Kidney epithelial cell (primary cell): ENCODE measurements at places on chromosomes 1 and 21.

GRCh38 chr1:44929531-44929930, 56.9 kb downstream of the EIF2B3 start:
- DNase-seq = no peak

DNA sequence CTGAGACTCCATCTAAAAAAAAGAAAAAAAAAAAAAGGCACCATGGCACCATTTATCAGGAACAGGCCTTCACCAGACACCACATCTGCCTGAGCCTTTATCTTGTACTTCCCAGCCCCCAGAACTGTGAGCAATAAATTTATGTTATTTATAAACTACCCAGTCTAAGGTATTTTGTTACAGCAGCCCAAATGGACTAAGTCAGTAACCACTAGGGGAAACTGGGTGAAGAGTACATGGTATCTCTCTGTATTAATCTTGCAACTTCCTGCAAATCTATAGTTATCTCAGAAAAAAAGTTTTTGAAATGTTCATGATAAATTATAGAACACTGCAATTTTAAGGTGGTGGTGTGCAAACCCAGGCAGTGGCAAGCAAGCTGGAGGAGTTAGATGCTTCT, 114.3 kb downstream of the LAMC2 start:
- no peak for DNase-seq

DNA sequence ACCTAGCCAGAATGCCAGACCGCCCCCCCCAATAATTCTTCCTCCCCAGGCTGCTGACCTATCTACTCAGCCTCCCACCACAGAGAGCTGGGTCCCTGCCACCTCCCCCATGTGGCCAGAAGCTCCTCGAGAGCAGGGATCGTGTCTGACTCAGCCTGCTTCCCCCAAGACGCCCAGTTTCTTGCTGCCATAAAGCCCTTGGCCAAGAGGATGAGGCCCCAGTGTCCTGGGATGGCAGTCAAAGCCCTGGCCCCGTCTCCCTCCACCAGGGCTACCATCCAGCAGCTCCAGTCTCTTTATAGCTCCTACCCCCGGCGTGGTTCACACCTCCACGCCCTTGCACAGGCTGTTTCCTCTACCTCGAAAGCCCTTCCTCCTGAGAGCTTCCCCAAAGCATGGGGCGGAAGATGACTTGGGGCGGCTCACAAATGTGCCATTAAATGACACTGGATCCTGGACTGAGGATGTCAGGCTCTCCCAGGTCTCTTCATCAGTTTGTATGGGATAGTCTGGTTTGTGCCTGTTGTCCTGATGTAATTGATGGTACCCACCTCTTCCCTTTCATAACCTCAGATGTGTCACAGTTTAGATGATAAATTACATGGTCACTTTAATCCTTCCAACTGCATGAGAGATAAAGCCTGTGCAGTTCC, 13.2 kb downstream of the ADGRB2 start:
- no peak for DNase-seq

DNA sequence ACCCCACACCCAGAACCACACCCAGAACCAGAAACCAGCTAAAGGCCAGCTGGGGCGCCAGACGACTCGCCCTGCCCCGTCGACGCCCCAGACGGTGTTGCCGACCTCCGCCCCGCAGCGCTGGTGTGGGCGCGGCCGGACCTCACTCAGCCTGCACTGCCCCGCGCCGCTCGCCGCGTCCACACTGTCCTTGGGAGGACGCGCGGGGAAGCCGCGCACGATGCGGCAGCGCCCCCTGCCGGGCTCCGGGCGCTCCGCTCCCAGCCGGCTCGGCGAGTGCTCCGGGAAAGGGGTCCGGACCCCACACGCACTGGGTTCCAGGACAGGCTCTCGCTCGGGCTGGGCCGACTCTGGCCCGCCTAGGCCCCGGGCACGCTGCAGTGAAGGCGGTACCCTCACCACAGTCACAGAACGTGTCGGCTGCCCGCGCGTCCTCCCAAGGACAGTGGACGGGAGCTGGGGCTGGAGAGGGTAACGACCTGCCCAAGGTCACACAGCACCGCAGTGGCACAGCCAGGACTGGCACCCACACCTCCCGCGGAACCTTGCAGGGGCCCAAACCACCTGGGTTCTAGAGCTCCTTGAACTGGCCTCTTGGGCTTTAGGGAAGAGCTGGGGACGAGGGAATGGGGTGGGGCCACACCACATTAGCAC, 90.2 kb downstream of the DMRTA2 start:
- no peak for DNase-seq

DNA sequence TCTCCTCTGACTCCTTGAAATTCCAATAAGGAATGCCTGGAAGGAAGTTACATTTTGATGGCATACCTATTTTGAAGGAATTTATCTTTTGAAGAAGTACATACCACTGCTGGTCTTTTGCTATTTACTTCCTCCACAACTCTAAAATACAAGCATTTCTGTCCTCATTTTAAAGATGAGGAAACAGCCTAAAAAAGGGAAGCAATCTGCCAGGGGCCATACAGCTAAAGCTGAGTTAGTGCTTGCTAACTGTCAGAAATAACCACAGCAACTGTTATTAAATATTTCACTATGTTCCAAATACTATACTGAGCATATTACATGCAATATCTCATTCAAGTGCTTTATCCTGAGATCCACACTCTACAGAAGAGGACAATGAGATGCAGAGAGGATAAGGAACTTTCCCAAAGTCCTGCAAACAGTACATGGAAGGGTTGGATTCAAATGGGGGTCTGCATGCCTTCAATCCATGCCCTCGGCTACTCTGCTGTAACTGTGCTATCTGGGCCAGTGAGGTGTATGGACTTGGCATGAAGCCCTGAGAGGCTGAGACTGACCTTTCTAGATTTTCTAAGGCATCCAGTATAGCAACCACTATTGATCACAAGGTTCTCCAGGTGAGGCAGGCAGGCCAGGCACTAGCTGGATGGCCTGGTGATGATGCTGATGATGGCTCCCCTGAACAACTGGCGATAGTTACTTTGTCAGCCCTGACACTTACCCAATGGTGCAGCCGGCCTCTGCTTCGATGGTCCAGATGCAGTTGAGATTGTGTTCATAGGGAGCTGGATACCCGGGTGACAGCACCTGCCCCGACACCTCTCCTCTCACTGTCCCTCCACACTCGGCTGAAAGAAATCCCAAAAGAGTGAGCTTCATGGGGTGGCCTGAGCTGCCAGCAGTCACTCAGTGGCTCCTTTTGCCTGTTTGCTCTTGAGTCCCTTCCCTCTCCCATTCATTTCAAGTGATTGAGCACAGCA, 171.4 kb upstream of the HMGB4 start:
- DNase-seq = no peak

GRCh38 chr1:66396212-66396890, 137.6 kb upstream of the SGIP1 start:
- DNase-seq = no peak

GRCh38 chr1:53578358-53578757, 119.2 kb downstream of the DMRTB1 start:
- no peak for DNase-seq

- no peak for DNase-seq
These were observed 12.2 kb downstream of the ADSS2 start for GRCh38 chr1:244439391-244440032.
